Non-pigmented ciliary epithelial cell (primary cell): ENCODE measurements at places on chromosomes 3 and 15.

DNA sequence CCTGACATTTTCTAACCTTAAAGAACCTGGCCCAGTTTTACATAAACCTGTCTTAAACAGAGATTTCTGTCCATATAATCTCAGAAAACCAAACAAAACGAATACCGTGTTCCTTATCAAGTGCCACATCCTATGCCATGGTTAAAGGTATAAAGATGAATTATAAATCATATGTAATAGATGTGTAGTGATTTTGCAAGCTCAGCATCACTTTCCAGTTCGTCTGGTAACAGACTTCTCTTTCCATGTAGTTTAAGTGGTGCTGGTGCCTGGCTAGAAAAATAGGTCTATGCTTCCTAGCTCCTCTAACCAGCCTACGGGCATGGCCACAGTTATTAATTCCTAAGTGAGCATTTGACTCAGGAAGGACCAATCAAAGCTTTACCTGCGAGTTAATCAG lies 3.4 kb upstream of the GRM7 start:
- DNase-seq = no peak

DNA sequence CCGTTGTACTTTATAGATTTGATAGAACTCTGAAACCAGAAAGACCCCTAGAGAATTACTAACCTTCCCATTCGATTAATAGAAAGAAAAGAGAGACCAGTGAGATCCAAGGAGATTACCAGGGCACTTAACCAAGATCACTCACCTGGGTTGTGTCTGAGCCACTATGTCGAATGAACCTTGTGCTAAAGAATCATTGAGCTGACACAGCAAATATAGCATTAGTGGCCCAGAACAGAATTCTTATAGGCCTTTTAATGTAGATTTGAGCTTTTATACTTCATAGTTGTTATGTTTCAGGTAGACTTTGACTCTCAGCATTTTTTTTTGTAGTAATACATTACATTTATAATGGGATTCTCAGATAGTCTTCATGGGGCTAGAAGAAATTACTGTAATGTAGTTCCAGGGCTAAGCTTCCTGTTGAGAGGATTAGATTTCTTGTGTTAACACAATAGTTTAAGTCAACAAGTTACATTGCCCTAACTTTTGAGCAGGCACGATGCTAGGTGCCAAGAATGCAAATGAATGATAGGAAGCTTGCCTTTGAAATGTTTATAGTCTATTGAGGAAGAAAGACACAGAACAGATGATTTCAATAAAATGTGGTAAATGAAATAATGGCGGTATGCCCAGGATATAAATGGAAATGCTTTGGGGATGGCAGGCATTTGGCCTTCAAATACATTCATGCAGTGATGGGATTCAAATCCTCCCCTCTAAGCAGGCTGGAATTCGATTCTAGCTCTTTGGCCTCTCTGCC lies 24.4 kb upstream of the ABHD10 start:
- no peak for DNase-seq

DNA sequence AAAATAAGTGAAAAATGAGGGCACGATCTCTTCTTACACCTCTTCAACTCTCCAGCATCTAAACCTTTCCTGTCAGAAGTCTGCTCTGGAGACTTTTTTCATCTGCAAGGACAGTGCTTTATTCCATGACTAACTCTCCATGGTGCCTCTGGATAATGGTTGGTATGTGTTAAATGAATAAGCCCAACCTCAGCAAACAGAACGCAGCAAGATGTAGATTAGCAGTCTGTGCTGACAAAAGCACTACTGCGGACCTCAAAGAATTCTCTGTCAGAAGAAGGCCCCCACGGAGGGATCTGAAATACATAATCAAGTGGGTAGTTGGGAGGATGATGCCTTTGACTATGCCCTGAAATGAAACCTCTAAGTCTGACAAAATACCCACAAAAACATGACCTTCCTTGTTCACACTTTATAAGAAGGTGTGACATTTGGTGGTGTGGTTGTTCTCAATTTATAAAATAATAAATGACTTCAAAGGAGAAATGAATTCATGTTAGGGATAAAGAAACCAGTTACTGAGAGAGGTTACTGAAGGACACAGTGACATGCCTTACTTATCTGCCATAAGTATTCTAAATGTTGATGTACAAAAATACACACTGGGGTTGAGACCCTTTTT lies 43.2 kb upstream of the ADCY5 start:
- no peak for DNase-seq

- DNase-seq = no peak
These were observed 205.5 kb downstream of the STAG1 start for GRCh38 chr3:136546720-136547119.

GRCh38 chr3:122100591-122101463 lies 45.7 kb downstream of the CD86 start:
- no peak for DNase-seq
